SJSA1 (cell line): ENCODE measurements at places on chromosomes 4 and X. TPM values are rescaled to one million over a fixed set of nuclear protein-coding genes. Genes with fewer than 3 reads are reported as not detected.

DNA sequence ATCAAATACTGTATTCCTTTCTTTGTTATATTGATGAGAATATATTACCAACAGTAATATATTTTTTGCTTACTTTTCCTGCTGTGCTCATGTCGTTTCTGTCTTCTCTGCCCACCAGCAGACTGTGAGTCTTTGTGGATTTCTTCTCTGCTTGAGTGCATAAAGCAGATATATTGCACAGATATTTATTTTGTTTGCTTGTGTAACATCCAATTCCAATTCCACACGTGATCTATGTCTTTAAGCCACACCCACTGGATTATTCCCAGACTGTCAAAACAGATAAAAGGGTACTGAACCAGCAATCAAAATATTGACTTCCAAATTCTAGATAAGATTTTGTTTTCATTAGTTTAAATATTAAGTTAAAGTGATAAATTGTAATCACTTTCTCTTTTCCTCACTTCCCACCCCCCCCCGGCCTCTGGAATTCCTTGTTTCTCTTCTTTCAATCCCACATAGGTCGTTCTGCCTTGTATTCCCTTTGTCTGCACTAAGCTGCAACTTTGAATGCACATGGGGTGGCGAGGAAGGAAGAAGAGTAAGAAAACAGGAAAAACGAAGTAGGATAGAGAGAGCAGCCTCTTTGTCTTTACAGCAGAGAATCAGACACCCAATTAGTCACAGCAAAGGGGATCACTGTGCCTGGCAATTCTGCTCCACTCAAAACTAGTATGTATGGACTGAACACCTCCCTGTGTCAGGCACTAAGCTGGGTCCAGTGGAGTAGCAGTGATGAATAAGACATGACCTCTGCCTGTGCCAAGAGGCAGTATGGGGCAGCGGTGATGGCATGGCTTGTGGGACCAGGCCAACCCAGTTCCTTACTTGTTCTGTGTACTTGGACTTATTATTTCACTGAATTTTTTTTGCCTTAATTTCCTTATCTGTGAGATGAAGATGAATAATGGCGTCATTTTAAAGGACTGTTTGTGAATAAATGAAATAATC is at the start of gene ADH1B:
TSS of gene ADH1B (minus strand) at position 161 of the 951 bp plus-strand sequence. CDS start at position 91, 70 bp downstream.
- no peak for DNase-seq

DNA sequence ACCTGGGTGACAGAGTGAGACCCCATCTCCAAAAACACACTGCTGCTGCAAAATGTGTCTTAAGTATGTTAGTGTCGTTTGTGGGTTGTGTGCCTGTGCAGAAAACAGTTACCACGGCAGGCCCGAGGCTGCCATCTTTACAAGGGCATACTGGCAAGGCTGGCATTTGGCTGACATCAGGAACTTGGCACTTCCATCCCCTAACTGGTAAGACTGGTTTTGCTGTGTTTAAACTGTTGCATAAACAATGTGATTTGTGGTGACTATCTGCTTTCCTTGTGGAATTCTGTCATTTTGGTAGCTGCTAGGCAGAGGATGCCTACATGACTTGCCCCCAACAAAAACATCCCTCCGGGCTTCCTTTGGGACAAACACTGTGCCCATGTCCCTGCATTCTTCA is 12.3 kb downstream of the LRP2BP start:
- DNase-seq, result no peak

Gene VCX2
- total RNA-seq, result not detected in 2 replicates

GRCh38 chr4:159071178-159071968 is 31.5 kb upstream of the RAPGEF2 start:
- no peak for DNase-seq
